ENCODE measurements at places on chromosomes 4 and X. TPM values are rescaled to one million over a fixed set of nuclear protein-coding genes. Genes with fewer than 3 reads are reported as not detected.

- DNase-seq = no peak
Measured at GRCh38 chr4:182301736-182302135, 58.5 kb downstream of the TENM3 start.

DNA sequence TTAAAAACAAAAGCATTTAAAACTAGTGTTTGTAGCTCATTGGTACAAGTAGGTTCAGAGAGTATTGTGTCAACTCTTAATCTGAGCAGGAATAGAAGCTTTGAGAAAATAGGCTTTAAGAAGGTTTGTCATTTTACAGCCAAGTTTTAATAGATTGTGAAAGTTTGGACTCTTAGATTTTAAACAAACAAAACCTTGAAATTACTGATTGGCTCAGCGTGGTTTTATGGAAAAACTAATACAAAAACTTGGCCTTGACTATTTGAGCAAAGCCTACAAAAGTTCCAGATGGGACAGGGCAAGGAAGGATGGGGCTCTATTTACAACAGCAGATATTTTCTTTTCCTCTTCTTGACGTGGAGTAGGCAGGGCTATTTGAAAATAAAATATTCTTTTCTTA, 16.5 kb downstream of the ZFX start:
- DNase-seq = no peak

Gene SLC10A6
- not detected for total RNA-seq

Gene ARMCX1
- total RNA-seq = 14.7 TPM

GRCh38 chr4:30454504-30454903, 265.7 kb upstream of the PCDH7 start:
- no peak for DNase-seq

Gene GYPA
- total RNA-seq = not detected

Gene NLGN4X
- not detected for total RNA-seq

GRCh38 chr4:152536545-152537182, 772 bp upstream of the FBXW7 start:
- no peak for DNase-seq

Gene GRPR
- not detected for total RNA-seq

- peak; percentile 73 for DNase-seq
Measured at GRCh38 chrX:9530848-9531274, 66.0 kb downstream of the TBL1X start.

Data from Daoy (cell line).